ENCODE measurements at places on chromosomes 5 and 9. TPM values are rescaled to one million over a fixed set of nuclear protein-coding genes. Genes with fewer than 3 reads are reported as not detected.
A peak's percentile ranks its signal among the peaks of the same experiment; 100 is the strongest.

Gene GABRA6
- not detected for total RNA-seq

Gene RPL37
- total RNA-seq, result 312 TPM

GRCh38 chr9:107600060-107600573 is 110.5 kb upstream of the KLF4 start:
- DNase-seq, result peak; percentile 57

- DNase-seq, result no peak
Observed at GRCh38 chr5:111159845-111160244, 64.3 kb upstream of the CAMK4 start.

- DNase-seq, result no peak
Observed at GRCh38 chr5:68875351-68875750, 218.5 kb upstream of the SLC30A5 start.

Gene SH3GLB2
- 21.8 TPM for total RNA-seq

DNA sequence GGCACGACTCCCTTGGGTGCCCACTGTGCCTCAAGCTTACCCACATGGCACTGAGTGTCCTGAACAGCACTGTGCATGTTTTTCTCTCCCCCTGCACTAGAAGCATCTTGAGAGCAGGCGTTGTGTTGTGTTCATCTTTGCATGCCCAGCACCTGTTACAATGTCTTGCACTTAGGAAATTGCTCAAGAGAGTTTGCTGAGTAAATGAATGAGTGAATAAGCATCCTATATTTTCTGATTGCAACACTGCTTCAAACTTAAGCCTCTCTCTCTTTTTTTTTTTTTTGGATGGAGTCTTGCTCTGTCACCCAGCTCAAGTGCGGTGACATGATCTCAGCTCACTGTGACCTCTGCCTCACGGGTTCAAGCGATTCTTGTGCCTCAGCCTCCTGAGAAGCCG is 94.5 kb downstream of the LMNB1 start:
- DNase-seq, result no peak

- no peak for DNase-seq
Observed at GRCh38 chr5:123450114-123450513, 26.9 kb upstream of the CEP120 start.

GRCh38 chr9:16154521-16155078 is 601.8 kb downstream of the CCDC171 start:
- no peak for DNase-seq

GRCh38 chr9:94148419-94148818 is 64.2 kb downstream of the PTPDC1 start:
- no peak for DNase-seq

DNA sequence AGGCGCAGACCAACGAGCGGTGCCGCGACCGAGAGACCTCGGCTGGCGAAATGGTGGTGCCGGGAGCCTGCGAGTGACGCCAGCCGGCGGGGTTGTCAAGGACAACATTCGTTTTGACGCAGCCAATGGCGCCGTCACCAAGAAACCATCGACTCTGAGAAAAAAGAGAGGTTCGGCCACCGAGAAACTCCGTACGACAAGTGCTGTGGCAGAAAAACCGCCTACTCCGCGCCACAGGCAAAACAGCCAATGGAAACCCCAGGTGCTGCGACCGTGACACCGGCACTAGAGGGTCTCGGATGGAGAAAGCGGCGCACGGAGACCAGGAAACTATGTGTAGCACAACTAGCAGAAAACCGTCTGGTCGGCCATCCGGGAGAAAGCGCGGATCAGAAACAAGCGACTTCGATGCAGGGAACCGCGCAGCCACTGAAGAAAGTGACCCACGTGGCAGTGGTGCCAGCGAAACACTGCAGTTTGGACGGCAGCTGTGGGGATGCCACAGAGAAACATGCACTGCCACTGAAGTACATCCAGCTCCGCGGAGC is 88.8 kb downstream of the ANXA2R start:
- no peak for DNase-seq

- no peak for DNase-seq
Observed at GRCh38 chr9:109179801-109180523, 12.9 kb upstream of the FRRS1L start.

- DNase-seq, result no peak
Observed at GRCh38 chr5:5080790-5081189, 59.3 kb upstream of the ADAMTS16 start.

- DNase-seq, result no peak
Observed at GRCh38 chr5:82601861-82602260, 323.7 kb upstream of the RPS23 start.

DNA sequence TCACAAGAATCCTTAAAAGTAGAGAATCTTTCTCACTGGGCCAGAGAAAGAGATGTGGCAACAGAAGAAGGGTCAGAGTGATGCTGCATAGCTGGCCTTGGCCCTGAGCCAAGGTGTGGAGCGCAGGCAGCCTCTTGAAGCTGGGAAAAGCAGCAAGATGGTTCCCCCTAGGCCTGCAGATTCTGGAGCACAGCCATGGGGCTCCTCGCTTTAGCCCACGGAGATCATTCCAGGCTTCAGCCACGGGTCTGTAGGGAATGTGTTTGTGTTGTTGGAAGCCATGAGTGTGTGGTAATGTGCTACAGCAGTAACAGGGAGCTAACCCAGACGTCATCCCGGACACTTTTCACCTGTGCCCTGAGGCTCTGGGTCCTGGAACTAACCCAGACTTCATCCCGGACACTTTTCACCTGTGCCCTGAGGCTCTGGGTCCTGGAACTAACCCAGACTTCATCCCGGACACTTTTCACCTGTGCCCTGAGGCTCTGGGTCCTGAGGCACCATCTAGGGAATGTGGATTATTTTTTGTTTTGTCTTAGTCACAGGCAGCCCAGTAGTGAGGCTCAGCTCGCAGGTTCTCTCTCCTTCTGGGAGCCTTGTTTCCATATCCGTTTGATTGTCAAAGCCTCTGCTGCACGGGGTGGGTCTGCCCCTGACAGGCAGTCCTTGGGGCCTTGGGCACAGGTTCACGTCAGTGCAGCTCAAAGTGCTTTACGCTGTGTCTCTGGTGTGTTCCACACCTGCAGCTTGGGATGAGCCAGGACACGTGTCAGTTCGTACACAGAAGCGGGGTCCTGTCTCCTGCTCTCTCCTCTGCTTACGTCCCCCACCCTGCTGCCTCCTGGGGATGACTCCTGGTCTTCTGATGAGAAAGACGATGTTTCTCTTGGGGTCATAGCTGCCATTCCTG is 56.3 kb upstream of the EXOC3 start:
- DNase-seq, result no peak

DNA sequence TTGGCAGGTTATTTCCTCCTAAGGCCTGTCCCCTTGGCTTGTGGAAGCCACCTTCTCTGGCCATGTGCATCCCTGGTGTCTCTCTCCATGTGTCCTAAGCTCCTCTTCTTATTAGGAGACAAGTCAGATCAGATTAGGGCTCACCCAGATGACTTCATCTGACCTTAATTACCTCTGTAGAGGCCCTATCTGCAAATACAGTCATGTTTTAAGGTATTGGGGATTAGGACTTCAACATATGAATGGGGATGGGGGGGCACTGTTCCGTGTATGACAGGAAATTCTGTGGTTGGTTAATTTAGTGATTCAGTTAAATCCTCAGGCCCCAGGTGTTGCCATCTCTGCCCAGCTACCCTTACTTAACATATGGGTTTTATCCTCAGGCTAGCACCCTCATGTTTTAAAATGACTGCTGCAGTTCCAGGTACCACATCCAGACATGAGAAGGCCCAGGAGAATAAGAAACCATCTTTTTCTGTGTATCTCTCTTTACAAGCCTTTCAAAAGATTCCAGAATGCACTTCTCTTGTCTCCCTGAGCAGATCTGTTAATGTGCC is 51.9 kb upstream of the RAI14 start:
- no peak for DNase-seq

Gene IFNB1
- not detected for total RNA-seq

DNA sequence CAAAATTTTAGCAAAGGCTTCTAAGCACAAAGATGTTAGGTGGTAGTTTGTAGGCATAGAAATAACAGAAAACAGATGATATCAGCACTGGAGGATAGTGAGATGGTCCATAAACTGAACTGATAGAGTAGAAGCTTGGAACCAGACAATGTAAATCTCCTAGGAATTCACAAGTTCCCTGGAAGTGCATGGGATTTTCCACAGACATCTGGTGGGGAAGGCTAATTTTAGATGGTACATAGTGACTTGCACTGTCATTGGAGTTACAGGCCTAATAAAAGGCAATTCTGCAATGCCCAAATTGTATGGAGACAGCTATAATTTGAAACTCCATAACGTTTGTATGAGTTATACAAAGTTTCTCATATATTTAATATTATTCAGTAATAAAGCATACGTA is 653.0 kb upstream of the MEF2C start:
- DNase-seq, result no peak

DNA sequence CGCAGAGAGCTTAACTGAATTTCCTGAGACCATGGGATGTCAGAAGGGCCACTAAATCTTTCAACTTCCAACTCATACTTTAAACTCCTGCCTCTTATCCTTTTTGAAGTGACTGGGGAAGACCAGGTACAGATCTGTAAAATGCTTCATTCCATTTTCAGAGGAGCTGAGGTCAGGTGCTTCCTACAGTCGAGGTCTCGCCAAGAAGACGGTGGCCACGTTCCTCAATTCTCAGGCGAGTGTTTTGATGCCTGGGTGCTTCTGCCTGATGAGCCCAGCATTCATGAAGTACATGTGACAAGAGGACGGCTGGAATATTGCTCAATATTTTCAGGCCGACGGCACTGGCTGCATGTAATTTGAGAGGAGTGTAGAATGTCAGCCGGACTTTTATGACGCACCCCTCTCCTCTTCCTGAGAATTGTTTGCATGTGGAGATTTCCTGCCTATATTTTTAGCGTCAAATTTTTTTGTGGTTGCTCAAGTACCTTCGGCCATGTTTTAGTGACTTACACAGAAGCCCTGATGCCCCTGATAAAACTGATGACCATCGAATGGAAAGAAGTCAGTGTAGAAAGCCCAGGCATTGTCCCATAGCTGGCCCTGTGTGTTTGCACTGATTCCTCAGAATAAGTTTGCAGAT is 38.8 kb upstream of the GLRX start:
- peak; percentile 93 for DNase-seq

Gene SLC28A3
- 0.06 TPM for total RNA-seq

- no peak for DNase-seq
Observed at GRCh38 chr5:160298189-160298588, 14.2 kb downstream of the CCNJL start.

DNA sequence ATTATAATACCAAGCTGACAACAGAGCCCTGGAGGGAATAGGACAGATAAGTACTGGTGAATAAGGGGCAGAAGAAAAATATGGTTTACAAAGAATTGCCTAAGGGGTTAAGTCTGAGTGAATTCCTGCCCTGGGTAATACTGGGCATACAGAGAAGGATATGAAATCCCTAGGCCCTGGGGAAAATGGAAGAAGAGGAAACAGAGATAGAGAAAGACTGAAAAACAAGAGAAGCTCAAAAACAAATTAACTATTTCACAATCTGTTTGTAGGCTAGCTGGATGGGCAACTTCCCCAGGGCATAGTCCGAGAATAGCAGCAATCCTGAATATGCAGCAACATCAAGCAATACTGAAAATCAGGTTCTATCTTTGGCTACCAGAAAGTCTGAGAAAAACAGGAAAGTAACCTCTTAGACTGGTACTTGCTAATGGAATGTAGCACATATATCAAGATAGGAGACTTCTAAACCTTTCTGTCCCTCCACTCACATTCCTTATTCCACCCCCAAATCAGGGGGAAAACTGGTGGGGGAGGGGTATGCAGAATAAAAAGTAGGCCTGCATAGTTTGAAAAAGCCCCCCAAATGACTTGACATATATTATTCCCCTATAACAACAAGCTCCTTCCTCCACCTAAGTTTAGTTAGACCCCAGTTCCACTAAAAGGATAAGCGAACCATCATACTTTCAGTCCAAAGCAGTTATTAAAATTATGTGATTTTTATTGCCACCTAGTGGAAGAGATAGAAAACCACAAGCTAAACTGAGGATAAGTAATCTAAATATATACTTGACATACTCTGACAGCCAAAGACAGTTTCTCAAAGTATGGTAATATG is 20.6 kb downstream of the SLC38A9 start:
- DNase-seq, result no peak

Gene GABRB2
- total RNA-seq, result 0.09 TPM

Gene GZMA
- 1.8 TPM for total RNA-seq

GRCh38 chr5:81067406-81067805 is 107.2 kb downstream of the RASGRF2 start:
- no peak for DNase-seq

GRCh38 chr5:82275216-82275664 is 2.9 kb downstream of the RPS23 start:
- DNase-seq, result no peak

DNA sequence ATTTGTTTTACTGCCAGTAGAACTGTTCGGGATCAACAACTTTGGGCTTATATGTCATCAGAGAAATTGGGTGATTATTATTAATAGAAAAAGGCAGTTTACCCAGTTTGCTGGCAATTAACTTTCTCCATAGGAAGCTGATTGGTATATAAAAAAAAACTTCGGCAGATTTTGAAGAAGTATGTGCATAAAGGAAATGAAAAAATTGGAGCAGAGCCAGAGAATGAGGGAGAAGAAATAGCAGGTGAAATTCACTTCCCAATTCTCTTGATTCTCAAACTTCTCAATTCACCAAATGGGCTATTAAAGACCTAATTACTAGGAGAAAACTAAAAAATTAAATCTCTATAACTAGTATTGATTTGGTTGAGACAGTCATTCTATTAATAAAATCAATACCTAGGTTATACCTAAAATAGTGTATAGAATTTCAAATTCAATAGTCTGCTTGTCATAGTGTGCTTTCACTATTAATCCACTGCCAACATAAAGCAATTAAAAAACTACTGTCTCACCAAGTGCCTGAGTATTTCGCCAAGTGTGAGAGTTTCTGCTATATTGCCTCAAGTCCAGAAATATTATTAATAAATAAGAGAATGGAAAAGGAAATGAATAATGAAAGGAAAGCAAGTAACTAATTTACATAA is 47.5 kb downstream of the STX17 start:
- DNase-seq, result no peak

DNA sequence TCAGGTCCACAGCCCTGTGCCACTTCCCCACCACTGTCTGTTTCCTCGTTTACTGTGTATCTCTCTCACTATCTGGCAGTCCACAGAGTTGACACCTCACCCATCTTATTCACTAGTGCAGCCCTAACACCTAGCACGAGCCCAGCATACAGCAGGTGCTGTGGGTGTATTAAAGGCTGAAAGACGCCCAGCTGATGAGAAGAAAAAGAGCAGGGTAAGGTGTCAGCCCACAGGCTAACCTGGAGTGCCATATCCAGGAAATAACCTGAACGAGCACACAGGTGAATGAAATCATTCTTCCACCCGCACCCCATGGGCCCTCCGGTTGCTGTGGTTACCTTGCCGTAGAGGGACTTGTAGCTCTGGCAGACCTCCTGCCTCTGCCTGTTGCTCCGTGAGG is 18.6 kb downstream of the ANXA6 start:
- no peak for DNase-seq

Gene FBXL7
- 0.92 TPM for total RNA-seq

Gene MAN1B1
- total RNA-seq, result 61.9 TPM

DNA sequence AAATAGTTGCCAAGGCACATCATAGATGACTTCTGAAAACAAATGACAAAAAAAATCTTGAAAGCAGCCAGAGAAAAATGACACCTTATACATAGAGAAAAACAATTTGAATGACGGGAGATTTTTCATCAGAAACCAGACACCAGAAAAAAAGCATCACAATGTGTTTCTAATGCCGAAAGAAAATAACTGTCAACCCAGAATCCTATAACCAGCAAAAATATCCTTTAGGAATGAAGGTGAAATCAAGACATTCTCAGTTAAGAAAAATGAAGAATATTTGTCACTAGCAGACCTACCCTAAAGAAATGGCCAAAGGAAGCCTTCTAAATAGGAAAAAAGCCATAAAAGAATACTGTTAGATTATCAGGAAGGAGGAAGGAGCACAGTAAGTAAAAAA is 54.0 kb downstream of the SPTLC1 start:
- no peak for DNase-seq

Gene AP3B1
- 39.0 TPM for total RNA-seq
